Vein endothelial cell (primary cell): ENCODE measurements at places on chromosomes 16 and 17. TPM values are rescaled to one million over a fixed set of nuclear protein-coding genes. Genes with fewer than 3 reads are reported as not detected.

The MPV17L gene
- total RNA-seq: 0.10 and 0.33 TPM in 2 replicates

The QPRT gene
- 0.10 TPM in 1 of 2 replicates, not detected in the other for total RNA-seq

The RAMP2 gene
- 7.6 and 19.6 TPM in 2 replicates for total RNA-seq

The SPATA22 gene
- 0.65 TPM in 1 of 2 replicates, not detected in the other for total RNA-seq

The VWA3A gene
- not detected in 2 replicates for total RNA-seq

The HSD3B7 gene
- total RNA-seq: 15.6 and 22.2 TPM in 2 replicates

The MC1R gene
- 2.3 and 3.5 TPM in 2 replicates for total RNA-seq

The RNF157 gene
- total RNA-seq: 0.29 and 0.65 TPM in 2 replicates

The MRC2 gene
- 13.7 and 39.8 TPM in 2 replicates for total RNA-seq

The KRTAP2-2 gene
- not detected in 2 replicates for total RNA-seq

The ACE gene
- 90.1 and 94.4 TPM in 2 replicates for total RNA-seq

The SDK2 gene
- not detected in 2 replicates for total RNA-seq

The CCL13 gene
- not detected in 2 replicates for total RNA-seq

The ZDHHC1 gene
- 8.5 and 13.1 TPM in 2 replicates for total RNA-seq

The AXIN1 gene
- total RNA-seq: 23.2 and 25.1 TPM in 2 replicates

The CACNG3 gene
- not detected in 2 replicates for total RNA-seq

The YBX2 gene
- total RNA-seq: 2.3 TPM in 1 of 2 replicates, not detected in the other

The KRT9 gene
- total RNA-seq: not detected in 2 replicates

The DPEP3 gene
- total RNA-seq: not detected in 2 replicates

The GSE1 gene
- total RNA-seq: 14.4 and 15.0 TPM in 2 replicates

The NPIPB8 gene
- 0.10 and 0.33 TPM in 2 replicates for total RNA-seq

The TMEM114 gene
- not detected in 2 replicates for total RNA-seq

The CORO1A gene
- 5.6 and 6.8 TPM in 2 replicates for total RNA-seq

The ALDH3A1 gene
- 0.48 and 0.65 TPM in 2 replicates for total RNA-seq

The NHLRC4 gene
- total RNA-seq: 2.4 and 2.9 TPM in 2 replicates

The GP1BA gene
- total RNA-seq: not detected in 2 replicates

The TEKT5 gene
- 0.65 TPM in 1 of 2 replicates, not detected in the other for total RNA-seq

The PRSS53 gene
- total RNA-seq: 1.3 and 2.3 TPM in 2 replicates

The KRTAP4-3 gene
- not detected in 2 replicates for total RNA-seq

The SPIRE2 gene
- 0.65 and 1.1 TPM in 2 replicates for total RNA-seq

The ABI3 gene
- 40.9 and 44.1 TPM in 2 replicates for total RNA-seq

The TBC1D3B gene
- total RNA-seq: 0.86 TPM in 1 of 2 replicates, not detected in the other

The MAF gene
- 0.57 and 0.65 TPM in 2 replicates for total RNA-seq

The PYDC1 gene
- total RNA-seq: not detected in 2 replicates

The SMYD4 gene
- total RNA-seq: 10.1 and 10.7 TPM in 2 replicates

The KRTAP3-1 gene
- total RNA-seq: not detected in 2 replicates

The MYH8 gene
- not detected in 2 replicates for total RNA-seq

The ZP2 gene
- total RNA-seq: not detected in 2 replicates

The TGFB1I1 gene
- total RNA-seq: 57.3 and 108 TPM in 2 replicates

The TMEM204 gene
- total RNA-seq: 39.1 and 47.4 TPM in 2 replicates

The SGCA gene
- total RNA-seq: not detected in 2 replicates

The CD300LF gene
- total RNA-seq: not detected in 2 replicates

The METRNL gene
- total RNA-seq: 25.4 and 33.0 TPM in 2 replicates

The CPHXL2 gene
- total RNA-seq: not detected in 2 replicates

The CCDC144A gene
- total RNA-seq: 1.4 and 5.6 TPM in 2 replicates

The APOH gene
- total RNA-seq: not detected in 2 replicates

The CEP295NL gene
- 2.3 and 3.0 TPM in 2 replicates for total RNA-seq

The DPEP2 gene
- under 0.01 and 0.57 TPM in 2 replicates for total RNA-seq

The TMEM235 gene
- total RNA-seq: not detected in 2 replicates
